ENCODE measurements at places on chromosomes 3 and 15. TPM values are rescaled to one million over a fixed set of nuclear protein-coding genes. Genes with fewer than 3 reads are reported as not detected.

- no peak for DNase-seq
These were observed 589.8 kb upstream of the DPPA4 start for GRCh38 chr3:109927161-109927560.

DNA sequence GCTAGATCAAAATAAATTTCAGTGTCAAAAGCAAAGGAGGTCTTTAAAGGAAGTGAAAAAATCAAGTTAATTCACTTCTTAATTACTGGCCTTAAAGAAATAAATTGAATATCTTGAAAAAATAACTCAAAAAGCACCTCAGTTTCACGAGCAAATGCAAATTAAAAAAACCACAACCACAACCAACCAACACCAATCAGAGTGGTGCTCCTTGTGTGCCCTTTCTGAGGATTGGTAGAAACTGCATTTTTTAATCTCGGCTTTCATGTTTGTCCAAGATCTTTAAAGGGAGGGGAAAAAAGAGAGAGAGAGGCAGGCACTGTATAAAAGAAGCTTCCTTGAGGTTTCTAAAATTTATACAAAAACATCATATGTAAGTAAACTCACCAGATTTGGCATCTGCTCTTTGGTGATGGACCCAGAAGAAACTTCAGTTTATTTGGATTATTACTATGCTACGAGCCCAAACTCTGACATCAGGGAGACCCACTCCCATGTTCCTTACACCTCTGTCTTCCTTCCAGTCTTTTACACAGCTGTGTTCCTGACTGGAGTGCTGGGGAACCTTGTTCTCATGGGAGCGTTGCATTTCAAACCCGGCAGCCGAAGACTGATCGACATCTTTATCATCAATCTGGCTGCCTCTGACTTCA is at the start of gene GPR15:
GPR15 (plus strand) TSS at position 357 of the 653 bp plus-strand sequence; CDS start at position 413, 56 bp downstream.
- DNase-seq, result no peak

DNA sequence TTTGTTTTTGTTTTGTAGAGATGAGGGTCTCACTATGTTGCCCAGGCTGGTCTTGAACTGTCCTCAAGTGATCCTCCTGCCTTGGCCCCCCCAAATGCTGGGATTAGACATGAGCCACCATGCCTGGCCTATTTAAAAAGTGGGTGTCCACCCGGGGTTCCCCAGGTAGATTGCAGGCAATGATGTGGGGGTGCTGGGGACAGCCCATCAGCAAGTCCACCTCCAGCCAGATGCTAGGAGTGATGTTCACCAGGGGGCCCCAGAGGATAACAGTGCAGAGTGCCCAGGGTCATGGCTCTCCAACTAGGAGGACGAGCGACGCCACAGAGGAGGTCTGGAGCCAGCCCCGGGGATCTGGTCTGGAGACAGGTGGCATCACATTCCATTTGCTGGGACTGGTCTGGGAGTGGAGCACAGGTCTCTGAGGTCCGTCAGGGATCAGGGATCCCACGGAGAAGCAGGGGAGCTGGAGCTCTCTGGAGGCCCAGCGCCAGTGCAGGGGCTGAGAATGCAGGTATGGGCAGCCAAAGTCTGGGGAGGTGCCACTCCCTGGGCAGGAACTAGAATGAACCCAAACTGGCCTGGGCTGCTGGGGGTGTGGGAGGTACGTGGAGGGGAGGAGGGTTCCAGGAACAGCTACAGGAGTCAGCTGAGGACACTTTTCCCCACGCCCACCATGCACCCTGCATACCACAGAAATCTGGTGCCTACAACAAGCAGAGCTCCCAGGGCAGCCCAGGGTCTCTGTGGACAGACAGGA is 51.2 kb upstream of the PCSK6 start:
- DNase-seq, result peak; percentile 72

GRCh38 chr3:110576960-110577359 is 494.7 kb upstream of the NECTIN3 start:
- no peak for DNase-seq

GRCh38 chr3:66492071-66492470 is 8.8 kb downstream of the LRIG1 start:
- no peak for DNase-seq

- DNase-seq, result no peak
These were observed 80.0 kb upstream of the CACNA2D3 start for GRCh38 chr3:54042259-54042823.

The ALG1L2 gene
- total RNA-seq, result not detected

The LPCAT4 gene
- 34.3 TPM for total RNA-seq

GRCh38 chr15:69451951-69452691 is 497 bp upstream of the RPLP1 start:
- peak; percentile 81 for DNase-seq

GRCh38 chr3:172176061-172176770 is 136.8 kb downstream of the FNDC3B start:
- no peak for DNase-seq

DNA sequence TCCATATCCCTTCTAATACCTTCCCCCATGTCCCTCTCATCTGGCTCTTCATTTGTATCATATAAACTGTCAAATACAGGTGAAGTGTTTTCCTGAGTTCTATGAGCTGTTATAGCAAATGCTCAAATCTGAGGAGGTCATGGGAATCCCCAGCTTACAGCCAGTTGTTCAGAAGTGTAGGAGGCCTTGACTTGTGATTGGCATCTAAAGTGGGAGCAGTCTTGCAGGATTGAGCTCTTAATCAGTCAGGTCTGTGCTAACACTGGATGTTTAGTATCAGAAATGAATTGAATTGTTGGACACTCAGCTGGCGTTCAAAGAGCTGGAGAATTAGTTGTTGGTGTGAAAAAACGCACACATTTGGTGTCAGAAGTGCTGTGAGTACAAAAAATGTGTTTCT is 65.0 kb downstream of the IFT57 start:
- no peak for DNase-seq

The SNTN gene
- not detected for total RNA-seq

DNA sequence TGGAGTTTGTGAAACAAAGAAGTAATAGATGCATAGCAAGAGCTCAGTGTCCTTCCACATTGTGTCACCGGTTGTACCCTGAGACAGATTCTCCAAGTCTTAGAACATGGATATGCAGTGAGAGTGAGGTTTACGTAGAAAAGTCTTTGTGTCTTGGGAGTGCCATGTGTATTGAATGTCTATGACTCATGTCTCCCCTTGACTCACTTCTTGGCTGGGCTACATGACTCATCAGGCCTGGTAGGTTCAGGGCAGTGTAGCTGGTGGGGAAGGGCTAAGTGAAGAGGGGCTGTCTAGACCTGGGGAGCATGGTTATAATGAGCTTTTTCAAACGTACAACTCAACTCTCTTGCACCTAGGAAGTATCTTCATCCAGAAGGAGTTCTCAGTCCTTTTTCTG is 167.4 kb downstream of the GAP43 start:
- no peak for DNase-seq

The KBTBD12 gene
- total RNA-seq, result 36.6 TPM
